ENCODE measurements at places on chromosomes 7 and 10.

DNA sequence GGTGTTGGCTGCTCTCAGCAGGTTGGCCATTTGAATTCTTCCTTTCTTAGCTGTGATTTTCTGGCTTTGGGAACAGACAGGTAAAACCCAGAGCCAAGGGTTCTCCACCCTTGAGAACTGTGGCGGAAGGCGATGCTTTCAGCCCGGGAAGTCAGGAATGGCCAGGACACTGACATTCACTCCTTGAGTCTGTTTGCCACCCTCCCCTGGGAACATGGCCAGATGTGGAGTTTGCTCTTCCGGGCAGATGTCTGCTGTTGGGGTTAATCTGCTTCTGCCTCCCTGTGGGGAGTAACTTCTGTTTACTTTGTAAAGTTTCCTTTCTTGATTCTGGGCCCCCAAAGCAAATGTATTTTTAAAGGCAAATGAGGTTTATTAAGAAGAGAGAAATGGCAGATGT lies 17.7 kb downstream of the GATA3 start:
- ATAC-seq: no peak

DNA sequence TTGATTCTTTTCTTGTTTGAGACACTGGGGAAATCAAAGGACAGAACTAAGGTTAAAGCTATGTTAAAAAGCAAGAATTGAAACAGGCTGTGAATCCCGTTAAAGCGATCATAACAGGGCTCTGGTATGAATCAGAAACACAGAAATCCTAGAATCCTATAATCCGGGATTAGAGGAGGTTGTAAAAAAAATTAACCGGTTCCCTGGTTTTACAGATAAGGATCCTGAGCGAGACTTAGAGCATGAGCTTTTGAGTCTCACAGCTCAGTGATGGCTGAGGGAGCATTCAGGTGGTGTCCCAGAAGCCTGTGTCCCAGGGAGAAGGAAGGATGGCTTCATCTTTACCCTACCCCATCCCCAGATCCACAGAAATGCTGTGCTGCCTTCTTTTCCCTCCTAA lies 461.3 kb downstream of the PAXIP1 start:
- ATAC-seq: no peak

DNA sequence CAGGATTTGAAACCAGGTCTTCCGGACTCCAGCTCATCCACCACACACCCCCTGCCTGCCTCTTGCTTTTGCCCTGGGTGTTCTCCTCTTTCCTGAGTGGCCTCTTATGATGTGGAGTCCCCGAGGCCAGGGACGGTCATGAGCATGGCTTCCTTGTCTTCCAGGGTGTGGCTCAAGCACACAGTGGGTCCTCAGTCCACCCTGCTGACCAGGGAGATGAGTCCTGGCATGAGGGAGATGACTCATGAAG lies 32.8 kb downstream of the DNAJB12 start:
- no peak for ATAC-seq

DNA sequence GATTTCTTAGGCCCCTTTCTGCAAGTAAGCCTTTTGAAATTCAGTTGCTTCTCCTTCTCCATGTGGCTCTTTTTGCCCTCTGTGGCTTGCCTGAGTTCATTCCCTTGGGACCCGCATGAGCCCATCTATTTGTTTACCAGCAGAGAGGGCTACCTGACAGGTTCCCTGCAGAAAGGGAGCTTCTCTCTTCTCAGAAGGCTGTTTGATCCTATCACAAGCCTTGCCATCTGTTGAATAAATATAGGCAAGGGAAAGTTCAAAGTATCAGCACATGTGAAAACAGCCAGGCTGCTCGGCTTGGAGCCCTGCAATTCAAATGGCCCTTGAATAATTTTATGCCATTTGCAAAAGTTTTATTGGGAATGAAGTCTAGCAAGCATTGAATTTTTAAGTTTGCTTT lies 720.2 kb upstream of the FZD8 start:
- ATAC-seq: no peak

All from stimulated activated memory B cell treated with anti-CD40 and anti-IgM and Interleukin-4, amounts not matched to agents 10 μg/mL and 1 μg/mL and 100 μg/mL, for 72 hours (primary cell).